H1 (cell line): ENCODE measurements at places on chromosomes 16 and 17. TPM values are rescaled to one million over a fixed set of nuclear protein-coding genes. Genes with fewer than 3 reads are reported as not detected.

DNA sequence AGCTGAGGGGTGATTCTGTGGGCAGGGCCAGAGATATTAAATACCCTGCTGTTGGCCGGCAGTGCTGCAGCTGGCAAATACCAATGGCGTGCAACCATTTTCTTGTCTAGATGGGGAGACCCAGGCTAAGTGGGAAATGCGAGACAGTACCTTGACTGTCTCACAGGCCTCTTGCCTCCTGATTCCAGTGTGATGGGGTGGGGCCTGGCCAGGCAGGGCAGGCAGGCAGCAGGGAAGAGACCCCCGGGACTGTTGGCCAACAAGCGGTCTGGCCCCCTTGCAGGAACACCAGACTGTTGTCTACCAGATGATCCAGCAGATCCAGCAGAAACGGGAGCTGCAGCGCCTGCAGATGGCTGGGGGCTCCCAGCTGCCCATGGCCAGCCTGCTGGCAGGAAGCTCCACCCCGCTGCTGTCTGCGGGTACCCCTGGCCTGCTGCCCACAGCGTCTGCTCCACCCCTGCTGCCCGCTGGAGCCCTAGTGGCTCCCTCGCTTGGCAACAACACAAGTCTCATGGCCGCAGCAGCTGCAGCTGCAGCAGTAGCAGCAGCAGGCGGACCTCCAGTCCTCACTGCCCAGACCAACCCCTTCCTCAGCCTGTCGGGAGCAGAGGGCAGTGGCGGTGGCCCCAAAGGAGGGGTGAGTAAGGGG lies 5.7 kb upstream of the CISD3 start:
- H3K27me3 ChIP-seq: peaks cover 10% of the 10 kb centered on the region
- peaks cover 10% of the 10 kb centered on the region for H3K4me1 ChIP-seq
- no peak overlapping the region for H3K4me3 ChIP-seq
- DNase-seq: no peak

GRCh38 chr16:17270683-17271109 lies 200.1 kb downstream of the XYLT1 start:
- no peak overlapping the region for H3K4me3 ChIP-seq
- H3K36me3 ChIP-seq: no peaks in the 10 kb centered on the region
- no peak overlapping the region for H3K27ac ChIP-seq

- H3K27me3 ChIP-seq: no peaks in the 10 kb centered on the region
- no peak overlapping the region for H3K4me3 ChIP-seq
- H3K36me3 ChIP-seq: no peaks in the 10 kb centered on the region; the same call in 1 of the 2 replicates
Measured at GRCh38 chr17:82281502-82282238, 8.2 kb upstream of the CSNK1D start.

DNA sequence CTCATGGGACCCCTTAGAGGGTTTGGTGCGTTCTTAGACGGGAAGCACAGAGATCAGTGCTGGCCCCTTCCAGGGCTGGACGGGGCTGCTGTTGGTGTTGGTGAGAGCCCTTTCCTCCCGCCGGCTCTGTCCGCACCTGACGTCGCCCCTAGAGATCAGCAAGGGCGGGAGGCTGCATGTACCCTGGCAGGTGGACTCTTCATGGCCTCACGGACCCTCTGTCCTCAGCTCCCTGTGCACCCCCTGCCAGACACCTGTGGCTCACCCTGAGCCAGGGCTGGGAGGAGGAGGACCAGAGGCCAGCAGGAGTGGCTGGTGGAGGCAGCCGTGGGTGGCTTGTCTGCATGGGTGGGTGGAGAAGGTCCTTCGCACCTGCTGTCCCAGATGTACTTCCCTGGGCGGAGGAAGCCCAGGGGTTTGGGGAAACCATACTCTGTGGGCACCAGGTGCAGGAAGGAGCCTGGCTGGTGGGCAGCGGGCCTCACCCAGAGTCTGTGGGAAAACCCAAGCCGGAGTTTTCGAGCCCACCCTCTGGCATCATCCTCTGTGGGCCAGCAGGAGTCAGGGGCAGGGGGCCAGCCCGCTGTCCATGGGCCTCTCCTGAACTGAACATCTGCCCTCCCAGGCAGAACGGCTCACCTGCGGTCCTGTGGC lies 348.6 kb downstream of the SEC14L1 start:
- no peak overlapping the region; the same call in 1 of the 2 replicates for H3K27ac ChIP-seq
- H3K36me3 ChIP-seq: peaks cover 56% of the 10 kb centered on the region
- no peaks in the 10 kb centered on the region for H3K27me3 ChIP-seq
- no peak for DNase-seq

DNA sequence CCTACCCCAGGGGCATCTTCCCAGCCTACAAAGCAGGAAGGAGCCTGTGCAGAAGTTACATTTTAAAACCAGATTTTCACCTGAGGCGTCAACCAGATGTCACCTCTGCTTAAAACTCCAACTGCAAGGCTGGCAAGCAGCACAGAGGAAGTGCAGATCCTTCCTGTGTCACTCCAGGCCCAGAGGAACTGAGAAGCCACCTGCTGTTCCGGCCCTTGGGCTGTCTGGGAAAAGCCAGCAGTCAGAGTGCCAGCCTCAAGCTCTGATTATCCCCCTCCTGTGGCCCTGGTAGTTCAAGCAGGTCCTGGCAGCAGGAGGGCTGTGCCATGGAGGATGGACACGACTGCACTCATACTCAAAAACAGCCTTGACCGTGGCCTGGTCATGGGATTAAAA lies 10.2 kb downstream of the POLR2C start:
- H3K4me3 ChIP-seq: no peak overlapping the region; the same call in 1 of the 2 replicates
- peaks cover 27% of the 10 kb centered on the region for H3K36me3 ChIP-seq
- H3K4me1 ChIP-seq: peaks cover 47% of the 10 kb centered on the region
- peak overlapping the region; percentile 38; the same call in 1 of the 2 replicates for H3K27ac ChIP-seq
- DNase-seq: peak; percentile 58
- H3K27me3 ChIP-seq: no peaks in the 10 kb centered on the region

Gene PIGQ
- 34.2 and 36.0 TPM in 2 replicates for total RNA-seq

Gene PIRT
- total RNA-seq: not detected in 2 replicates

Gene DNASE1L2
- total RNA-seq: 0.19 and 0.35 TPM in 2 replicates

- peak overlapping the region; percentile 41 for H3K4me3 ChIP-seq
- peaks cover 29% of the 10 kb centered on the region for H3K4me1 ChIP-seq
- H3K27ac ChIP-seq: no peak overlapping the region
- peaks cover 10% of the 10 kb centered on the region; the same call in 1 of the 2 replicates for H3K36me3 ChIP-seq
- peaks cover 100% of the 10 kb centered on the region for H3K27me3 ChIP-seq
- DNase-seq: peak; percentile 89
Measured at GRCh38 chr16:86575754-86576557, 2.4 kb upstream of the FOXL1 start.

Gene EVPL
- total RNA-seq: 0.75 and 0.99 TPM in 2 replicates

DNA sequence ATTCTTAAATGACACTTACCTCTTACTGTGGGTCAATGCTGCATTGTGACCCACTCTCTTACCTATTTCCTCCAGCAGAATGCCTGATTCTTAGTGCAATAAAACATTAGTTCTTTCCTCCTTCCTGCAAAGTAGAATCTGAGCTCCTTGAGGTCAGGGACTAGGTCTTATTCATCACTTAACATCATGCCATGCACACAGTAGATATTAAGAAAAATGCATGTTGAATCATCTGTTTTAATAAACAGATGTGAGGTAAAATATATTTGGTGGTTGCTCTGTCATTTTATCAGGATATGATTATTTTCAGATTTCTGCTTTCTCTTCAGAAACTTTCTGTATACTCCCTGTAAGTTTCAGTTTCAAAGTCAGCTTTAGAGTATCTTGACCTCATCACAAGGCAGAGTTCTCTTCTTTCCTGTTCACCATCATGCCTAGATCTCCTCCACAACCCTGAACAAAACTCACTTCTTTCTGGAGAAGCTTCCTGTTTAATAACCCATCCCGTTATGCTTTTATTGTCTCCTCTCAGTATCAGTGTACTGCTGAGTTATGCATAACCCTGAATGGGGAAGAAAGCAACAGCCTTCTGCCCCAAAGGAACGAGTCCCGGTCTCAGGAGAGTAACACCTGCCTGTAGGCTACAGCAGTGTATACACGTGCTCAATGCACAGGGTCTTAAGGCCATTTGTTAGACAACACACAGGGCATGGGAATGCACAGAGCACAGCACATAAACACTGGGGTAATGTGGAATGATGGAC lies 30.3 kb upstream of the SUPT4H1 start:
- H3K27ac ChIP-seq: no peak overlapping the region
- H3K36me3 ChIP-seq: no peaks in the 10 kb centered on the region
- H3K4me1 ChIP-seq: no peaks in the 10 kb centered on the region
